ENCODE measurements at places on chromosomes 7 and 10.

DNA sequence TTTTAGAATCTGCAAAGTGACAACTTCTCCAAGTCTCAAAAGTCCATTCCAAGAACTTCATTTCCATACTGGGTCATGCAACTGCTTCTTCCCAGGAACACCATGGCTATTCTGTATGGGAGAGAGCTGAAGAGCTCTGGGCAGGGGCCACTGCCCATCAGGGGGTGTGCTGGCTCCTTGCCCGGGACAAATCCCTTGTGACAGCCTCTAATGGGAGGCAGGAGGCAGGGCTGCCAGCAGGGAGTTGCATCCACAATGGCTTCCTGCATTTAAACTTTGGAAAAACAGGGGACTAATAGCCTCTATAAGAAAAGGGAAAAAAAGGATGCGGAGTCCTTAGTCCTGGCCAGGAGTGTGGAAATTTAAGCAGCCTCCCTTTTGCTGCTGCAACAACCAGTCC is 18.4 kb upstream of the FRMD4A start:
- no peak for DNase-seq

- no peak for DNase-seq
Observed at GRCh38 chr7:74138334-74138867, 35.8 kb upstream of the EIF4H start.

- no peak for DNase-seq
Observed at GRCh38 chr7:53209129-53209528, 173.7 kb downstream of the POM121L12 start.

- no peak for DNase-seq
Observed at GRCh38 chr10:10804998-10805740, 212.5 kb upstream of the CELF2 start.

DNA sequence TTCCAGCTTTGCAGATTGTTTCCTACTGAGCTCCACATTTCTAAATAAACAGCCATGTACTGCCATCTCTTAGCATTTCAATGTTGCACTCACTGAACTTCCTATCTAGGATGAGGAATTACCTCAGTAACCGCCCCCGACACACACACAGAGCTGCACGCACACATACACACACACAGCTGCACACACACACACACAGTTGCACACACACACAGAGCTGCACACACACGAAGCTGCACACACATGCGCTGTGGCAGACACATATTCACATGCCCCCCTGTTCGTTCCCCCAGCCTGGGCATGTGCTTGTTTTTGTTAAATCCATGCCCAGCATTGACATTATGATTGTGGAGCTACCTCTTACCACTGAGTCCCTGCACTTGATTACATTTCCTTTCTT is 39.6 kb upstream of the CNPY1 start:
- no peak for DNase-seq
